ENCODE measurements at places on chromosomes 11 and 22.

DNA sequence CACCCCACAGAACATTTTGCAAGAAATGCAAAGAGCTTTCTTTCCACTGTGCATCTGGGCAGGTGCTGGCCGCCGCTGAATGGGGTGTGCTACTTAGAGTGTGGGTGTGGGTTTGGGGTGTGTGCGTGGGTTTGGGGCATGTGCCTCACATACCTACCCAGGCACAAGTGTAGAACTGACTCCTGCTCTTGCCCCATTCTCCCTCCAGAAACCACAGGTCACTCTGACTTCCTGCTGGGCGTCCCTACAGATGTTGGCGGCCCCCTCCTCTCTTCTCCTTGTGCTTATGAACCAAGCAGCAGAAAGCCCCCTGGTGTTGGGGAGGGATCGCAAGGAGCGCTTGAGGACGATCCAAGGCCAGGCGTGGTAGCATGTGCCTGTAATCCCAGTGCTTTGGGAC is 63.9 kb downstream of the GRIK4 start:
- no peak for DNase-seq

DNA sequence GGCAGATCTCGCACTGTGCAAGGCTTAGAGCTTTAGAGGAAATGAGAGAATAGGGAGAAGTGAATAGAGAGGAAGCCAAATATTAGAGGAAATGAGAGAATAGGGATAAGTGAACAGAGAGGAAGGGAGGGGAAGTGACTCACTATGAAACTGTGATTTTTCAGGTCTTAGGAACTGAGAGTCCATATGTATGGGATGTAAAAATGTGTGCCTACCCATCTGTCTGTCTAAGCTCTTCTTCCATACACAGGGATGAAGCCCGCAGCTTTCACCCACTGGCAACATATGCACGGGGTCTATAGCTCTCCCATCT is 6.4 kb upstream of the CCDC86 start:
- no peak for DNase-seq

DNA sequence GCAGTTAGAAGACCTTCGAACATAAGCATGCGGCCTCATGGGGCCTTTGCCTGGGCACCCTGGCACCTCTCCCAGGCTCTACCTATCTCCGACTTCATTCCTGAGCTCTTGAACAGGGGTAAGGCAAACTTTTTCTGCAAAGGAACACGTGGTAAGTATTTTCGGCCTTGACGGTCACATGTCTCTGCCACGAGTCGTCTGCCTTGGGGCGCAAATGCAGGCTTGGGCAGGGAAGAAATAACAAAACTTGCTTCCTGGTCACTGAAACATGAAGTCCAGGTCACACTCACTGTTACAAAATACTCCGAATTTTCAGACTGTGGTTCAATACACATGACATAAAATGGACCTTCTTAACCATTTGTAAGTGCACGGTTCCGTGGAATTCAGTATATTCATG is 3.4 kb upstream of the ASCL2 start:
- DNase-seq, result no peak

- DNase-seq, result no peak
Observed at GRCh38 chr11:124943254-124943616, 7.4 kb upstream of the HEPACAM start.

DNA sequence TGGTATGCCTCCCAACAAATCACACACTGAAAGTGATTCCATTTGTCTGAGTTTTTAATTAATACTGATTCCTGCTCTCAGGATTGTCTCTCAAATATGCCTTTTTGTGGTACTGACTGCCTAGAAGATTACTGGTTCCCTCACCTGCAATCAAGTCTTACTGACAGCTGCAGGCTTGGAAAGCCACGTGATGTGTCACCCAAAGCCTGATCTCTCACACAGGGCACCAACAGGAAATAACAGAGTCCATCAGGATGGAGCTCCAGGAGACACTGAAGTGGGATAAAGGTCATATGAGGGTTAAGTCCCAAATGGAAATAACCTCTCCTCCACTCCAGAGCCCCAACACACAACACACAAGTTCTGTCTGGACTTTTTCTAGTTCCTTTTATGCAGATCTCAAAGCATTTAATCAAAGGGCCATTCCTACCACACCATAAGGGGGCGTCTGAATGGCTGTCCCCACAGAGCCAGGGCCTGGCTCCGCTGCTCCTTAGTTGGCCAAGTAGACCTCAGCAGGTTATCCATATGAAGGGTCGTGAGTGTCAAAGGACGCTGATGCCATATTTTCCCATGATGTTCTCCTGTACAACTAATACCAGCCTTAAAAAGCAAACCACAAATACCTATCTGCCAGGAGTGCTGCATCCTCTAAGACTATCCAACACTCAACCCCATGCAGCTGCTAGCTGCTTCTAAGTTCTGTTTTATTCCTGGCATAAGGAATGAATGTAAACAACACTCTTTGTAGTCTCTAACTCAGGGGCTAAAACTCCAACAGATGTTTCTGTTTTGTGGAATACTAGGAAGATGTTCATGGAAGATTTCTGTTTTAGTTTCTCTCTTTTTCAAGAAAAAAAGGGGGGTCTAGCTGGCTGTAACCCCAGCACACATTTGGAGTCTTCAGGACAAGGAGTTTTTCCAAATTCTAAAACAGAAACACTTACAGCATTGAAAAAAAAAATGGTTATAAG is 13.0 kb downstream of the SCUBE2 start:
- DNase-seq, result no peak

- no peak for DNase-seq
Observed at GRCh38 chr22:17235149-17235655, 16.0 kb upstream of the ADA2 start.

DNA sequence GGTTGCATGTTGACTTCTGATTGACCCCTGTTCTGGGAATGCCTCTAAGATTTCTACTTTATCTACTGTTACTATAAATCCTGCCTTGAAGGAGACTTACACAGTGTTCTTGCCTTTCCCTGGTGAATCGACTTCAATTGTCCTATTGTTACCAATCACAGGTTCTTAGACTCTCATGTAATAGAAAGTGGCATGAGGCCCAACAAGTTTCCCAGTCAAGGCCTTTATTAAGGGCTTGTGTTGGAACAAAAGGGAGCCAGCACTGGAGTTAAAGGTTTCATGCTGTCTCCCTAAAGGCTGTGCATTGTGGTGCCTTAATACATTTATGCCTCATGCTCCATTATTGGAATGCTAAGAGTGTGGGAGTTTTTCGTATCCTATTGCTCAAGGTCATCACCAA is 23.3 kb downstream of the MS4A2 start:
- no peak for DNase-seq

DNA sequence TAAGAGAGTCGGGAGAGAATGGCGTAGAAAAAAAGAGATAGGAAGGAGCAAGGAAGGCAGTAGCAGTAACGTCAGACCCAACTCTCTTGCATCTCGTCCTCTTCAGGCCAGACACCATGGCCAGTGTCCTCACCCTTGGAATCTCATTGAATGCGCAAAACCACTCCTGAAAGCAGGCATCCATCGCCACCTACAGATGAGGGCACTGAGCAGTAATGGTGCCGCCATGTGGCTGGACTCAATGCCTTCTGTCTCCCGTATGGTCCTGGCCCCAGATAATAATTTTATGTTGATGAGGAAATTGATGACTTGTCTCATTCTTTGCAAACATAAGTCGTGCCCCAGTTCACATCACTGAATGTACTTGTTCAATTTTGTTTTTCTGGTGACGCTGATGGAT is 17.8 kb upstream of the ALX4 start:
- DNase-seq, result no peak

DNA sequence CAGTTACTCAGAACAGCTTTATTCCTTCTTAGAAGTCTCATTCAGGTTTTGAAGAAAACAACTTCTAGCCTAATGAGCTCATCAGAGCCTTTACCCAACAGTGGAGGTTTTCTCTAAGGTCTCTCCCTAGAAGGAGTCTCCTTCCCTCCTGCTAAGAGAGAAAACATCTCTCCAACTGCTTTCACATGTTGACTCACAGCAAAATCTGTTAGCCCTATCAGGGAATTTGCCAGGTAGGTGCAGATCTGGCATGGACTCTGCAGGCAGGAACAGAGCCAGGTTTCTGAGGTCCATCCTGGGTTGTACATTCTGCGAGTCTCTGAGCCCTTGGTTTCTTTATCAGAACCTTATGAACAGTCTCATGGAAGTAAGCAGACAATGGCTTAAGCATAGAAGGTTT is 214.4 kb downstream of the HIPK3 start:
- no peak for DNase-seq

GRCh38 chr11:100008417-100008816 is 678.7 kb upstream of the ARHGAP42 start:
- DNase-seq, result no peak

- no peak for DNase-seq
Observed at GRCh38 chr11:47318166-47318565, 34.3 kb downstream of the MYBPC3 start.

Measured in GF-D8 (cell line).